CD4-positive, CD25-positive, alpha-beta regulatory T cell (primary cell): ENCODE measurements at places on chromosomes 2 and 18.

DNA sequence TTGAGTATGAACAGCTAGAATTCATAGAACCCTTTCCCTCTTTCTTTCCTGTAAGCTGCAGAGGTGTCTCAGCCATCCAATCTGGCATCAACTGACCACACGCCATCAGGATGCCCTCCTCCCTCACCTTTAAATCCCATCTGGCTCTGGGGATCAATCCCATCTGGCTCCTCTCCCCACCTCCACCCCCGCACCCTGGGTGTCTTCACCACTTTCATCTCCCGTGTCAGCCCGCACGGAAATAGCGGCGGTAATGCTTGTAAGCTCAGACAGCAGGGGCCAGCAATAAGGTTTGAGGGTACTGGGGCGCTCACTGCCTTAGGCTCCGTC, 508 bp upstream of the TUBA4B start:
- DNase-seq, result no peak

DNA sequence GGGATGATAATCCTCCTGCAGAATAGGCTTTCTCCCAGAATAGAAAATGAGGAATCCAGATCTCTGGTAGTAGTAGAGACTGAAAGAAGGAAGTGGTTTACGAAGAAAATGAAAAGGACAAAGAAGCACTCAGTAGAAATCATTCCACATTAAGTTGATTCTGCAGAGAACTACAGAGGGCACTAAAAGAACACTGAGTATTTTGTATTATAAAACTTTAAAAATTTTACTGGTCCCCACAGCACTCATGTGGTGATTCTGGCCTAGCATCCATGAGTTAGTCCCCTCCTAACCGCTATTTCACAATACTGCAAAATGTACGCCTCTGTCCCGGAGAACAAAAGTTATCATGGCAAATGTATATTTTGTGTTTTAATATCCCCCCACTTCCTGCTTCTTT, 42.9 kb upstream of the SLC35F5 start:
- no peak for DNase-seq

- peak; percentile 5 for DNase-seq
These were observed 99.7 kb downstream of the MEP1B start for GRCh38 chr18:32289483-32290075.

- DNase-seq, result no peak
These were observed 67.3 kb downstream of the CRACDL start for GRCh38 chr2:98868548-98869271.

DNA sequence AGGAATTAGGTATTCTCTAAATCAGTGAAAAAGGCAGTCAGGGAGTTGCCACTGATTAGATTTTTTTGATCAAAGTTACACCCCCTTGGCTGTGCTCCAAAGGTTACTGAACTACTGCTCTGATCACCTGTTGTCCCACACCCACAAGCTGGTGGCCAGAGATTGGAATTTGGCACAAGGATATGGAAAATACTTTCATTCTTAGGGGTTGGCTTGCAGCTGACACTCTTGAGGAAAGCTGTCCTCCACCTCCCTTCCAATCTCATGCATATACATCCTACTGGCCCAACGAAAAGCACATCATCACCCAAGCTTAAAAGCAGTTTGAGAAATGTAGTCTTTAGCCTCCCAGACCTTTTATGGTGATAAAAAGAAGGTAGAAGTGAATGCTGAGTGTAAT, 329.5 kb upstream of the CHAC2 start:
- no peak for DNase-seq

- DNase-seq, result peak; percentile 87
These were observed 6.2 kb upstream of the GPR155 start for GRCh38 chr2:174492963-174493431.

GRCh38 chr2:160720098-160720497, 226.5 kb upstream of the RBMS1 start:
- no peak for DNase-seq

DNA sequence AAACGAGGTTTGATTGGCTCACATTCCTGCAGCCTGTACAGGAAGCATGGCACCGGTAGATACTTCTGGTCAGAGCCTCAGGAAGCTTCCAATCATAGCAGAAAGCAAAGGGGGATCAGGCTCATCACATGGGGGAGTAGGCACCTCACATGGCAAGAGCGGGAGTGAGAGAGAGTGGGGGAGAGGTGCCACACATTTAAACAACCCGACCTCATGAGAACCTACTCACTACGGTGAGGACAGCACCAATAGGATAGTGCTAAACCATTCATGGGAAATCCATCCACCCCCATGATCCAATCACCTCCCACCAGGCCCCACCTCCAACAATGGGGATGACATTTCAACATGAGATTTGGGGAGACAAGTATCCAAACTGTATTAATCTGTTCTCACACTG, 105.8 kb downstream of the SOCS6 start:
- DNase-seq, result no peak

GRCh38 chr2:68438455-68439303, 28.4 kb downstream of the FBXO48 start:
- no peak for DNase-seq

- no peak for DNase-seq
These were observed 328.0 kb upstream of the CRIM1 start for GRCh38 chr2:36027616-36028015.

- no peak for DNase-seq
These were observed 519 bp downstream of the TEX261 start for GRCh38 chr2:70994009-70994698.

- no peak for DNase-seq
These were observed 194.3 kb upstream of the TWIST2 start for GRCh38 chr2:238653431-238654109.

DNA sequence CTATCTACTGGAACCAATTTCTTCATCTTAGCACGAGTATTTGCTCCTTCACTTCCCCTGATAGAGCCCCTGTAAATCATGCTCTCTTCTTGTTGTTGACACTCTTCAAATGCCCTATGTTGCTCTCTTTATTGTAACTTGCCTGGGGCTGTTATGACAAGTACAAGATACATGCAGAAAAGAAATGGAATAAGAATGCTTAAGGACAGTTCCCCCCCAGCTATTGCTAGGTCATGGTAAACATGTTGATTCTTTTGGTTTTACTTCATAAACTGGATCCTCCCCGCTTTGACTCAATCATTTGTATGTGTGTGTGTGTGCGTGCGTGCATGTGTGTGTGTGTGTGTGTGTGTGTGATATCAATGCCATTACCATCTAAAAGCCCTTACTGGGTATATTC, 368.5 kb upstream of the CNTNAP5 start:
- no peak for DNase-seq

- no peak for DNase-seq
These were observed 85.0 kb downstream of the WDSUB1 start for GRCh38 chr2:159201360-159202063.

DNA sequence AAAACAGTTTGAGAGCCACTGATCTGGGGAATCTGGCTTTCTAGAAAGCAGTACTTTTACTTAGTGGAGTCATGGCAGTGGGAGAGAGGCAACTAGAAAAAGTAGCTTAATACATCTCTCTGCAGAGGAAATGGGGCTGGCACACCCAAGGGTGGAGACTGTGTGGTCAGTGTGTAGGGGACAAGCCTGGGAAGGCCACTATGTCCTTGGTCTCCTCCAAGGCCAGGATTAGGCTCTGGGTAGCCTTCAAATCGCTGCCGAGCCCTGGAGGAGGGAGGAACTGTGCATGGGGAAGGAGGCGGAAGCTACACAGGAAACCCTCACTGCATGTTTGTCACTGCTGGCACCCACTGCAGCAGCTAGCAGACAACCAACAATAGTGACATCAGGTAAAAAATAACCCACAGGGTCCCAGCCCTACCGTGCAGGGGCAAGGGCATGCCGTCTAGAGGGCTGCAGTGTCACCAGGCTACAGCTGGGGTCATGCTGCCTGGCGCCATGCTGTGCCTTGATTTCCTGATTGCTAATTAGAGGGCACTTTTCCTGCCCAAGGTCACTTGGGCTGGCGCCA, 34.8 kb downstream of the LBH start:
- peak; percentile 74 for DNase-seq

DNA sequence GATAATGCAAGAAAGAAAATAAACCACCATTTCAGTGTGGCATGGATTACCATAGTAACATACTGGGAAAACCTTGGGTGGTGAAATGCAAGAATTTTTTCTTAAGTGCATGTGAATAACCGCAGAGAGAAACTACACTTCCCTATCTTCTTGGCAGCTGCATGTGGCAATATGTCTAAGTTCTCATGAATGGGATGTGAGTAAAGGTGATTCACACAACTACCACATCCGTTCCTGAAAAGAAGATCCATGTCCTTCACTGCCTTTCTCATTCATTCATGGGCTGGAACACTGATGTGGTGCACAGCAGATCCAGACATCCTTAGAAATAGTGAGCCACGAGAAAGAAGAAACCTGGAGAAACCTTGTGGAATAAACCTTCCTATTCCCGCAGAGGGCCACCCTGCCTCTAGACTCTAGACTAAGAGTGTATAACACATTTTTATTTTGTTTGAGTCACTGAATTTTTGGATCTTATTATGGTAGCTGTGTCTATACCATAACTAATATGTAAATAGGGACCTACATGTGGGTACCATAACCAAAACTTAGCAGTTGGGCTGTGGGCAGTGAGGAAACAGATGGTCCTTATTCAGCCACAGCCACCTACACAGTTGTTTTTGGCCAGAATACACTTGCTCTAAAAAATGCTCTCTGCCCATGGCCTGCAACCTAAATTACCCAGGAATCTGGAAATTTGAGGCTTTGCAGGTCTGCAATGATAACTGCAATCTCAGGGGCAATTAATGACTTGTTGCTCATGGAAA, 573.3 kb downstream of the LRP1B start:
- DNase-seq, result no peak

GRCh38 chr18:69680123-69680522, 267.6 kb downstream of the CD226 start:
- no peak for DNase-seq

DNA sequence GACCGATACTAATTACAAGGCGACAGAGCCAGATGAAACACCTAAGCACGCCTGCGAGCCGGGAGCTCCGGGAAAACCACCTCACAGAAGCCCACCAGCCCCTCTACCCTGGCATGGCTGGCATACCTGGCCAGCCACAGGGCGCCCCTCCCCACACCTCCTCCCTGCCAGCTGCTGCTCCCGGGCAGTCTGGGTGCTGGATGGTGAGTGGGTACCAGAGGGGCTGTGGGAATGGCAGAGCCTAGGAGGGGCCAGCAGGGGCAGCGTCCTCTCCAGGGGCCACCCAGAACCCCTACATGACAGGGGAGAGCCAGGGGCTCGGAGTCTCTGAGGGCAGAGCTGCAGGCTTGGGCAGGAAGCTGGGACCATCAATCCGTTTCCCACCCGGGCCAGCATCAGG, 58.7 kb upstream of the GPC1 start:
- DNase-seq, result no peak

DNA sequence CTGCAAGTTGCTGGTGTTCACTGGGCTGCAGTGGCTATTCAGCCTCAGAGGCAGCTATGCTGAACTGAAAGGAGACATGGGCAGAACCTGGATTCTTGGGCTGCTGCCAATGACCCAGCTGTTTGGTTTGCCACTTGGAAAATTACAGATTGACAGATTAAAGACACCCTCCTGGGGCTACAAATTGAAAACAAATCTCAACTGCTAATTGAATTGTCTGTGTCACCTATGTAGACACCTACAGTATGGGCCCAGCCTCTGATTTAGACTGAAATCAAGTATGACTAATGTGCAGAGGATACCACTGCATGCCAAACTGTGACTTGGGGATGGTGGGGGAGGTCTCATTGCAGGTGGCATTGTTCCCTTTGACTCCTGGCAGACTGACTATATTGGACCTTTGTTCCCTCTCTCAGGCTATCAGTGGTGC, 42.8 kb downstream of the ITSN2 start:
- no peak for DNase-seq

- no peak for DNase-seq
These were observed 52.9 kb upstream of the CAPN13 start for GRCh38 chr2:30860003-30860725.

DNA sequence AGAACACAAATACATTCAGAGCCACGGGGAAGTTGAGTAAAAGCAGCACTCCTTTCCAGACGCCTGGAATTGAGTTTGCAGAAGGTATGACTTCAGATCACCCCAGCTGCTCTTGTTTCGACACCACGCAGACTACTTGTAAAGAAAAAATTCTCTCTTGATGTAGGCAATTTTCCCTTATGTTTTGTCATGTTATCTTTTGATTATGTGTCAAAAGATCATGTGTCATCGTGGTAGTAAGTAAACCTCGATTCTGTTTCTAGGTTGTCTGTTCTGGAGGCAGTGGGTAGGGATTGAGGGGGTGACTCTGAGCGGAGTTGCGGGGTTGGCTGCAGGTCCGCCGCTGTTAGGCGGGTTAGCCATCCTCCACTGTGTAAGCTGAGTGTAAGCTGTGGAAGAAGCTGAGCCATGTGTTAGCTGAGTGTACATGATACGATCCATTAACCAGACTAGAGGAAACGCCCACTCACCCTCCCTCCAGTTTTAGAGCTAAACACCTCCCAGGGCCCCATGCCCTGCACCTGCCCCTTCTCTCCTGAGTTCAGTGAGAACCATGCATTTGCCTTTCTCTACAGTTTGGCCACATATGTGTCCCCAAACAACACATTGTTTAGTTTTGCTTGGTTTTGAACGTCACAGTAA, 181.8 kb downstream of the SNTG2 start:
- DNase-seq, result no peak

GRCh38 chr2:29260142-29260772, 145.0 kb downstream of the CLIP4 start:
- DNase-seq, result no peak
